ENCODE measurements at places on chromosomes 2 and 18. TPM values are rescaled to one million over a fixed set of nuclear protein-coding genes. Genes with fewer than 3 reads are reported as not detected.

GRCh38 chr2:200128296-200128695 lies 172.9 kb downstream of the MAIP1 start:
- no peak for DNase-seq

DNA sequence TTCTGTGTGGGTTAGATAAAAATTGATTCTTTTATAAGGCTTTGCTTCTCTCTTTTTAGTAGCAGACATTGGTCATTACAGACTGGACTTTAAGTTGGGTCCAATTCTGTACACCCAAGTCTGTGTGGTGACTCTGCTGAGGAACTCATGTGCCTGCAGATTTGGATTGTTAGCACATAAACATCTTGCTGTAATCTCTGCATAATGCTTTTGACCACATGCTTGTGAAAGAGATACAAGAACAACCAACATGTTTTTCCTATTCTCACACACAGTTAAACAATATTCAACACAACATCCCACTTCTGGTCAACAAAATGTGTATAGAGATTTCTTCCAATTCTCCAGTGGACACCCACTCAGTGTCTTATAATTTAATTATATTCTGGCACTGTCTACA lies 270.1 kb downstream of the RDH14 start:
- no peak for DNase-seq

- DNase-seq: no peak
These were observed 73.4 kb upstream of the ID2 start for GRCh38 chr2:8608411-8608954.

GRCh38 chr2:74873012-74873665 lies 39.2 kb downstream of the HK2 start:
- no peak for DNase-seq

DNA sequence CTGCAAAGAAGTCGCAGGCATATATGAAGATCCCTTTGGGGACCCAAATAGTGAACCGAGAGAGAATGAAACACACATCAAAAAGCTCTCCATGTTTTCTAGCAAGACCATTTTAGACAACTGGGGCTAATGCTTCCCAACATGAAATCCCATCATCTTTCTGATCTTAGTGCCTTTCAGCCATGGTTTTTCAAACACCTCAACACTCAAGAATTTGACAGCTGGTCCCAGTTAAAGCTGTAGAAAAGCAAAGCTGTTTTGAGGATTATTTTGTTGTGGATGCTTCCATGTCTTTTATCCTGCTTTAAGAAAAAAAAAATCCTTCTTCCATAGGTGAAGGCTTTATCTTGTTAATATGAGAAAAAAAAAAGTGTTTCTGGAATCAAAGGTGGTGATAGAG lies 259.1 kb downstream of the STK39 start:
- DNase-seq: no peak

DNA sequence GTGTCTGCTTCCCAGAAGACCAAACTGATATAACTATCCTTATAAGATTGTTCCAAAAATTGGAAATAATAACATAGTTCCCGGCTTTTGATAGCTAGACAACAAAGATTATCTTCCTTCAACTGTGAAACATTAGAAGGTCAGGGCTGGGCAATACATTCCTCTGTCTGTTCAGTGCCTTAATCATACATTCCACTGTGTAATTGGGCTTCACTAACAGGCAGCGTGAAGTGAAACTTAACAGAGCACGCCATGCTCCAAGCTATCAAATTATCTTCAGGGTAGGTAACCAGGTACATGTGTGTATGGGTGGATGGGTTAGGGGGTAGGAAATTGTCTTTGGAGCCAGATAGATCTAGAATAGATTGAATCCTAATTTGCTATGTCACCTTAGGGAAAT lies 23.5 kb upstream of the ARL5A start:
- DNase-seq: no peak

Gene BUB1
- 0.31 TPM for total RNA-seq

Gene CDH2
- total RNA-seq: 338 TPM

Gene IL36B
- total RNA-seq: not detected

Gene FLACC1
- 8.7 TPM for total RNA-seq
